BE2C (cell line): ENCODE measurements at places on chromosomes 1 and 21.
A peak's percentile ranks its signal among the peaks of the same experiment; 100 is the strongest.

DNA sequence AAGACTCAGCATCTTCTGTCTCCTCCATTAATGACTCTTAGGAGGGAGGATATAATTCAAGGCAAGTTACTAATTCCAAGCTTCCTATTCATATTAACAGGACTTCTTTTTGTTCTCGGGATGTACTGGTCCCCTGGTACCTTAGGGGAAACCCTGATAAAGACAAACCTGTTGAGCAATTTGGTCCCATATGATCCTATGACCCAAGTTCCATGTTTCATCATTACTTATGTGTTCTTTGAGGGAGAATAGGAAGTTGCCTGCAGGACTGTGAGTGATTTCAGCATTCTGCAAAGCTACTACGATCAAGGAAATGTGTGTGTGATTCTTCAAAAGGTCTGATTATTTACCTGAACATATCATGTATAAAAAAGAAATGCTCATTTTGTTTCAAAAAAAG, 5.8 kb upstream of the FMO3 start:
- DNase-seq = no peak

DNA sequence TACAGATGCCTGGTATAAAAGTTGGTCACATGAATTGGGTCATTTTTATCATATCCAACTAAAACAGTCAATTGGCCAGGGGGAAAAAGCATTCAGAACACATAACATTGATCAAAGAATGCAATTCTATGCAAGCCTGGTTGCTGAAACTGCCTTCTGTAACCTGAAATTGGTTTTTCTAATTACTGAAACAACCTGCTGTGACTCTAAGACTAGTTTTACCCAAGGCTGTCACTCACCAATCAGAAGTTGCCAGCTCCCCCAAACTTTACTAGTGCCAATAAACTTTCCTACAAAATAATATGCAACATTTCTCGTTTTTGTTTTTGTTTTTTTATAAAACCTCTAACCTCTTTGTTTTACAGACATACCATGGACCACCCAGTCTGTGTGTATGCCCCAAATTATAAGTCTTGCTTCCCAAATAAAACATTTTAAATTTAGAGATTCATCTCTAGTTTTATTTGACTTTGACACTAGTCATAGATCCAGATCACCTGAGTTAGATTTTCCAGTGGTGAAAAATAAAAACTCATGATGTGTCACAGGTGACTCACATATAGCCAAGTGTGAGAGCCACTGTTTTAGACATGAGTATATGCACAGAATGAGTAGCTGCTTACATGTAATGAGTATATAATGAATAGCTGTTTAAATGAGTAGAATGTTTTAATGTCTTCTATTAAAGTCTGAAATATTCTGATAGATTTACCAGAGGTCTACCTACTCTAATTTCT, 64.2 kb upstream of the CR2 start:
- DNase-seq = no peak

DNA sequence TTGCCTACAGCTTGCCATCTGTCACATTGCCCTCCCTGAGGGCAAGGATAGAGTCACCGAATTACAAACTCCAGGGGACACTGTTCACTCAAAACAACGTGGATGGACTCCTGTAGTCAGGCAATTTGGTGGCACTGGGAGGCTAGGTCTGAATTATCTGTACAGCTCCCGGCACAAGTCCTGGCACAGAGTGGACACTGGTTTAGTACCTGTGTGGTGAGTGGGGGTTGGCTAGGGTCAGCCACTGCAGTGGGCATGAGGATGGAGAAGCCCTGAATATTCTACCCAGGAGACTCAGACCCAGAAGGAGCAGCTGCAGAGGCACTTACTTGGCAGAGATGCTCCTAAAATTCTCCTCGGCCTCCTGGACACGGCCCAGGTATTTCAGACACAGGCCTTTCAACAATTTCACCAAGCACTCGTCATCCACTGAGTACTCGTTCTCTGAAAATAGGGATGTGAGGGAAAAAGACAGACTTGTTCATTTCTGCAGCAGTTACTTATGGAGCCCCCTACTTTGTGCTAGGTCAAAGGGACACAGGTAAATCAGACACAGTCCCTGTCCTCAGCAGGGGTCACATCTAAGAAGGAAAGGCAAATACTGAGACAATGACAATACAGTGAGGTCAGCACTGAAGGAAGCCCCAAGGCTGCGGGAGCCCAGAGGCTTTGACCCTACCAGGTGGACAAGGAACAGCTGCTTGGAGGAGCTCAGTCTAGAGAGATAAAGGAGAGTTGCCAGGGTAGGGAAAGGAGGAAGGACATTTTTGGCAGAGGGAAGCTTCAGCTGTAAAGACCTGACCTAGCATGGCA, 40.5 kb downstream of the TTC39A start:
- no peak for DNase-seq

- DNase-seq = peak; percentile 31
Measured at GRCh38 chr1:243420946-243421685, 165.3 kb downstream of the SDCCAG8 start.

- DNase-seq = no peak
Measured at GRCh38 chr1:182565537-182565936, 23.5 kb downstream of the RNASEL start.

DNA sequence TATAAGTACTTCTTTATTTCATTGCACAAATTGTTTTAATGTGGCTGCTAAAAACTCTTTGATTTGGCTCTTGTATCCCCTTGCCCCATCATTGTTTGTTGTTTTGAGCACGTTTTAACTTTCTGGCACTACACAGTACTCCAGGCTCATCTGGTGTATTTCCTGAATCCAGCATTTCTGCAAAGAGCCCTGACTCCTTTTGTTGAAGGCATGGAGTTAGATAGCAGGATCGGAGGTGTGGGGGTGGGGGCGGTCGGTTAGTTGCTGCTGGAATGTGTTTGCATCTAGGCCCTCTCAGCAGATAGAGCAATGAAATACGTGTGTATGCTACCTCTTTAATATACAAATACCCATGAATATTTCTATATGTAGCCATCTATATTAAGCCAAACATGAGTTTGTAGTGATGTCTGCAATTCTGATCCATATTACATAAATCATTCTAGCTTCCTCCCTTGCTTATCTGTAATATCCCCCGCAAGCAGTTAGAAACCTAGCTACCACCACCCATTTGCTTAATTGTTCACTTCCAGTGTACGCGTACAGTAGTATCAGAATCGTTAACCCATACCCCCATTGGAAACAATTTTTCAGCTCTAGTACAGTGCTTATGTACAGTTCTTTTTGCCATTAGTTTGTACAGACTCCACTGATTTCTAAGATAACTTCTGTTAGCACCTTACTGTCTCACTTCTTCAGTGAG, 106.0 kb downstream of the NOS1AP start:
- no peak for DNase-seq

- DNase-seq = no peak
Measured at GRCh38 chr1:227782226-227782625, 33.2 kb upstream of the PRSS38 start.

GRCh38 chr1:15932612-15933011, 43.3 kb downstream of the ZBTB17 start:
- DNase-seq = no peak

DNA sequence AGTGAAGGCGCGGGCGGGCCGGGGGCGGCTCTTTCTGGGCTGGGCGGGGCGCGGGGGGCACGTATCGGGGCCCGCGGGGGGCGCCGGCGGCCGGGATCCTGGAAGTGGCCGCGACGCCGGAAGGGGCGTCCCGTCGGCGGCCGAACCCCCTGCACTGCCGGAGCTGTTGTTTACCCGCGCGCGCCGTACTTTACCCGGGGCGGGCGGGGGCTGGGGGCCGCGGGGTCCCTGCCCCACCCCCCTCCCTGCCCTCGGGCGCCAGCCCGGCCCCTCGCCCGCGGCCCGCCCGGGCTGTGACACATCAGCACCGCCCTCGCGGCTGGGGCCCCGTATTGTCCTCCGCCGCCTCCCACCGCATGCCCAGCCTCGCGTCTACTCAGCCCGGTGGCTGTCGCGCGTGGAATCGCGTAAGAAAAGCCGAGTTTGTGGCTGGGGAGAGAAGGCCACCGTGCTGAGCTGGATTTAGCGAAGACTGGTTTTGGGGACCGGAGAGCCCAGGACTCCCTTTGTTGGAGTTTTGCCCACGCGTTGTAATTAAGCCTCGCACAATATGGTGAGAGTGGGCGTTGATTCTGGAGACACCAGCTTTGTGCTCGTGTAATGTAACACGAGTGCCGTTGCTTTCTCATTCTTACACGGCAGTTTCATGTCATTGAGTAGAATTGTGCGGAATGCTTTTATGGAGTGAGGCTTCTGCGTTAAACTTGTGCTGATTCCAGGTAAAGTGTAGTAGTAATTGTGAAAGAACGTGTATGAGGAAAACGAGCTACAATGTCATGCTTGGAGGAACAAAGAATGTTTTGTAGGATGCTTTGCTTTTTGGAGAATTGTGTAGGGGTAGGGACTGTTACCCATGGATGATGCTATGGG, 559 bp downstream of the BACH1 start:
- DNase-seq = peak; percentile 60
